ENCODE measurements at places on chromosomes 5 and 9. TPM values are rescaled to one million over a fixed set of nuclear protein-coding genes. Genes with fewer than 3 reads are reported as not detected.

DNA sequence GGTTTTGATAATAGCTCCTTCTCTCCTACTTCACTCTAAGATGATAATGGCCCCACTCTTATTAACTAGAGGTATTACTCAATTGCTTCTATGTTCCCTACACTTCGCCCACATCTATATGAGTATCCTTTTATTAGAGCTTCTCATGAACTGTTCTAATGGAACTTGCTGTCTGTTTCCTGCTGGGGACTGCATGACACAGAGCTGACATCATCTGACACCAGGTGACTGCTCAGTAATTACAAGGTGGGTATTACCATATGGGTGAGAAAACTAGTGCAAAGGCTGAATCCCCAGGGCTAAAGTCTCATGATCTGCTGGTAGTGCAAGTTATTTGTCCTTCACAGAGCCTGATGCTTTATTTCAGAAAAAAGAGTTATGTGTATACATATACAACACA lies 146.2 kb upstream of the PLCXD3 start:
- ATAC-seq: no peak

- ATAC-seq: no peak
These were observed 29.9 kb downstream of the TMEM161B start for GRCh38 chr5:88238732-88239131.

DNA sequence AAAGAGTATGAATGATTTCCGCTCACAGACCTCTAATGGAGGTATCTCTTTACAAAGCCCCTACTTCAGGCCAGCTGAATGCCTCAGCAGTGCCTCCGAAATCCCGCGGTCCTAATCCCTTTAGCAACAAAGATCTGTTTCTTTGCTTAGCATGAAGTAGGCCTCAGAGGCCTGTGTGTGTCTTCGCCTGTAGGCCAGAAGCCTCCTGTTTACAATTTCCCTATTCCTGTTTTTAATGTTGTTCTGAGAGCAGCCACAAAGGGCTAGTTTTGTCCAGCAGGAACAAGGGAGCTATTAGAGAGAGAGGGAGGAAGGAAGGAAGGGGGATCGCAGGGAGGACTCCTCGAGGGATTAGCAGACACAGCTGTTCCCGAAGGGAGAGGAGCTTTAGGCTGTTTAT lies 166.4 kb upstream of the SPRY4 start:
- ATAC-seq: no peak

GRCh38 chr9:116064970-116065369 lies 88.6 kb upstream of the PAPPA start:
- no peak for ATAC-seq

The SPINK5 gene
- total RNA-seq: not detected

GRCh38 chr9:96126321-96126881 lies 175.6 kb downstream of the HSD17B3 start:
- no peak for ATAC-seq

The ZDHHC11 gene
- 13.6 TPM for total RNA-seq

The CCNI2 gene
- total RNA-seq: 1.2 TPM

DNA sequence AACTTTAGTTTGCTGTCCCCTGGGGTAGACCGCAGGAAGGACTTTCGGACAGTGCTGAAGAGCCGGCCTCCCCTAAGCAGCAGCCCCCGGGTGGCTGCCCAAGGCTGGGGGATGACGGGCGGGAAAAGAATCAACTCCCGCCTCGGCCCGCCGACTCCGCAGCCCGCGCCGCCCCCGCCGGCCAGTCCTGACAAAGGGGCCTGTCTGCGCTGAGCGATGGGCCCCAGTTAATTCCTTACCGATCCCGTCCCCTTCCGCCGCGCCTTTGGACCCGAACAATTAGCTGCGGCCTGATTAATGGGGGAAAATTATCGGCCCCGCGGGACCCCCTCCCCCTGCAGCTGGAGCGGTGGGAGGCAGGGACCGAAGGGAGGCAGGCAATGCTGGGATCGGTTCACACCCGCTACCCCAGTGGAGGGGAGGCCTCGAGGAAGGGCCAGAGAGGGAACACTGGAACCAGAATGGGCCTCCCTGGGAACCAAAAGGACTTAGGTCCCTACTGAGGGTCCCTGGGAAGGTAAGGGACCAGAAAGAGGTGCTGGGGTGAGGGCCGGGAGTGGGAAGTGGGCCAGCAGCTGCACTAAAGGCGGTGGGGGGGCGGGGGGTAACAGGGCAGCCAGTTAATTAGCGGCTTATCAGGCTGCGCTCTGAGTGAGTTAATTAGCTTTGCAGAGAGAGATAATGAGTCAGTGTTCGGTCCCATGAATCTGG lies 4.2 kb downstream of the ARID3C start:
- ATAC-seq: no peak

The FOXD4L5 gene
- total RNA-seq: 0.13 TPM

The ZNF484 gene
- 17.0 TPM for total RNA-seq

The SARDH gene
- total RNA-seq: 2.8 TPM

DNA sequence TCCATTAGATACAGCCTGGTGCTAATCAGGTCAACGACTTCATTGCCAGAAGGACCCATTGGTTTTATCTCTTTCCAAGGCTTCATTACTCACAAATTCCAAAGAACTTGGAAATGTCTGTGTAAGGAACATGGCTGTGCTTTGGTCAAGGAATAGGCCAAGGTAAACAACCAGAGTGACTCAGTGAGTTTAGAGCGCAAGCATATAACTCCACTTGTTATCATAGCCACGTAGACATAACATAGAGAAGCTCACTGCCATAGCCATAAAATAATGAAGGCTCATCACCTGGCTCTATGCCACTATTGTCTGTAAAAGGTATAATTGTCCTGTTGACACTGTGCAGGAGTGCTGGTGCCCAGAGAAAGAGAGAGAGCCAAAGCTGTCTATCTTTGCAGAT lies 139.3 kb upstream of the PLCXD3 start:
- ATAC-seq: no peak

DNA sequence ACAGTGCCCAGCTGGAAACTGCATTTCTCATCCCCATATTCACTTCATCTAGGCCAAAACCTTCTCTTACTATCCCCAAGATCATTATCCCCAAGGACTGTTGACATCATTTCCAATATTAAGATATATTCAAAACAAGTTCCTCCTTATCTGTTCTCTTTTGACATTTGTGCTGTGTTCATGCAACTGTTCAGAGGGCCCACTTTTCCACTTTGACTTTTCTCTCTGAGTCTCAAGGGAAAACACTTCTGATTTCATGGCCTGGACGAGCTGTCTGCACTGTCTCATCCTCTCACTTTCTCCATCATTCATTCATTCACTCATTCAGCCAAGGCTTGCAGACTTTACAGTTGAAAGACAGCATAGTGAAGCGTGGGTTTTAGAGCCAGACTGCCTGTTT lies 173.7 kb upstream of the DAPK1 start:
- ATAC-seq: no peak

GRCh38 chr5:79205965-79206364 lies 30.0 kb upstream of the JMY start:
- ATAC-seq: no peak

DNA sequence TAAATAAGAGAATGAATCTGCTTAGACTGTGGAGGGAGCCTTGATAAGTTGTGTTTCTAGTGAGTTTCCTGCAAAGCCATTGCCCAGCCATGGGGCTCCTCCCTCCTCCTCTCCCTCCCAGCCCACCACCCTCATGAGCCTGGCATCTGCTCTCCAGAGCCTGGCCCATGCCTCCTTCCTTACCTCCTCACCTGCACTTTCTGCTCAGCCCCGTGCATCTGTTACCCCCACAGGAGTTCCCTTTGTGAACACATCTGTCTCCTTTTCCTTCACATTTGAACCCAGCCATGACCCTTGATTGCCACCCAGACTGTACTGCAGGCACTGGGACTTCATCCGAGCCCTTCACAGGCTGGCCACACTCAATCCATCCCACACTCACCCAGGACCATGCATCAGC lies 395.6 kb downstream of the IRX2 start:
- no peak for ATAC-seq

DNA sequence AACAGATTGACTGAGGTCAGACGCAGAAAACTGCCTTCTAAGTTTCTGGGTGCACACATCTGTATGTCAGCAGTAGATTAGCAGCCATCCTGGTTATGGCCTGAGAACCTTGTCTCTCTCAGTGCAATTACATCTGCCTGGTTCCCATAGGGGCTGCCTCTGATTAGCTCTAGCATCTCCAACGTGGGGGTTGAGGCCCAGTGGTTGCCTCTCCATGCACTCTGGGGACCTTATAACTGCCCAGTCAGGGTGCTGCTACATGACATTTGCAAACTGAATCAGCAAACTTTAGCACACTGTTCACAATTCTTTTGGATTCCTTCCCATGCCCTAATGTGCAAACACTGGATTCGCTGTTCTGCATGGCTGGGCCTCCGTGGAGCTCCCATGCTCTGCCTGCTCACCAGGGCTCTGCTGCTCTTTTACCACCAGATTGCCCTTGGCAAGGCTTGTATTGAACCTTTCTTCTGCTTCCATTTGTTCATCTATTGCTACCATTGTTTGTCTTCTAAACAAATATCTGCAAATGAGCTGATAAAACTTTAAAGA lies 36.2 kb downstream of the SNX18 start:
- no peak for ATAC-seq

DNA sequence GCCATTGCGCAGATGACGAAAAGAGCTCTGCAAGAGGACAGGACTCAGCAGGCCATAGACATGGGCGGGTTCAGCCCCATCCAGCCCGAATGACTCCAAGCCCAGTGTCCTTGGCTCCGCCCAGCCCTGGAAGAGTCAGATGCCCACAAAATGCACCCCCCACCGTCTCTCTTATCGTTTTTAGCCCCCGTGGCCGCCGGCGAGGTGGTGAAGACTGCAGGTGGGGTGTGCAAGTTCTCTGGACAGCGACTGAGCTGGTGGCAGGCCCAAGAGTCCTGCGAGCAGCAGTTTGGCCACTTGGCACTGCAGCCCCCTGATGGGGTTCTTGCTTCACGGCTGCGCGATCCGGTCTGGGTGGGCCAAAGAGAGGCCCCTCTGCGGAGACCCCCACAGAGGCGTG lies 2.1 kb downstream of the ADGRD2 start:
- ATAC-seq: no peak

DNA sequence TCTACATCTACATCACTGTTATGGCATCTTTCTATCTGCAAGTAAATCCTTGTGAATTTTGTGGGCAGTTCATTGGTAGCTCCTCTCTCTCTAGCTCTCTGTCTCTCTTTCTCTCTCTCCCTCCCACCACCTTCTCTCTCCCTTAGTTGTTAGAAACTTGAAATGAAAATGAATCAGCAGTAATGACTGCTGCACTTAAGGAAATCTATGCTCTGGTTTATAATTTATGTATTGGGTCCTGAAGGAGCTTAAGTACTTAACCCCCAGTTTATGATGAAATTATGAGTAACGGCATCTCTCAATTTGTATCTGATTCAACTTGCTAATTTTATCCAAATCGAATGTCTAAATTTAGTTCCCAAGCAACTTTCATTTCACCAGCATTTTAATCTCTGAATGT lies 52.0 kb upstream of the PTGER4 start:
- peak; percentile 74 for ATAC-seq

DNA sequence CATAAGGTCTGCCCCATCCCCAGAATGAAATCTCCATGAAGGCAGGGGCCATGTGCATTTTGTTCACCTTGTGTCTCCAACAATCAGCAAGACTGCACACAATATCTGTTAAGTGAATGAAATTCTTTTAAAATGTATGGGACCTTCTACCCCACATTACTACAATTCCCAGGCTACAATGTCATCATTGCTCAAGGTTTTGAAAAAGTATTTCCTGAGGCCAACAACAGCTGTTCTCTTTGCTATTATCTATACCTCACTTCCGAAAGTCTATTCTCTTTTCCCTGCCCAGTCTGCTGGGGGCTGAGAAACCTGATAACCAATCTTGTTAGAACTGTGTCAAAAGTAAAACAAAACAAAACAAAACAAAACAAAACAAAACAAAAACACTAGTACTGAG lies 29.2 kb downstream of the HOMER1 start:
- no peak for ATAC-seq

- ATAC-seq: no peak
These were observed 171.2 kb downstream of the TMEM167A start for GRCh38 chr5:82905986-82906385.

- no peak for ATAC-seq
These were observed 134.5 kb upstream of the SEMA6A start for GRCh38 chr5:116709082-116709481.

All from activated T-helper 17 cell treated with anti-CD3 and anti-CD28 coated beads, Interleukin-2, amount 50 U/mL, for 72 hours (primary cell).